Naive thymus-derived CD8-positive, alpha-beta T cell (primary cell): ENCODE measurements at places on chromosomes 11 and 22.

- H3K4me3 ChIP-seq, result no peak overlapping the region
- no peaks in the 10 kb centered on the region for H3K36me3 ChIP-seq
- no peak for DNase-seq
- H3K27ac ChIP-seq, result no peak overlapping the region
- peaks cover 18% of the 10 kb centered on the region for H3K27me3 ChIP-seq
These were observed 379.3 kb downstream of the INSC start for GRCh38 chr11:15493921-15494620.

- H3K27ac ChIP-seq, result no peak overlapping the region
- DNase-seq, result no peak
- H3K36me3 ChIP-seq, result no peaks in the 10 kb centered on the region
These were observed 4.6 kb downstream of the MRPL49 start for GRCh38 chr11:65126624-65127274.

GRCh38 chr11:21810650-21811049 is 382.2 kb upstream of the ANO5 start:
- DNase-seq, result no peak
- H3K4me3 ChIP-seq, result no peak overlapping the region
- H3K27ac ChIP-seq, result no peak overlapping the region
- peaks cover 2% of the 10 kb centered on the region for H3K4me1 ChIP-seq
- H3K36me3 ChIP-seq, result no peaks in the 10 kb centered on the region

GRCh38 chr11:34870548-34871196 is 45.5 kb downstream of the APIP start:
- no peak for DNase-seq
- H3K4me1 ChIP-seq, result no peaks in the 10 kb centered on the region
- no peak overlapping the region for H3K4me3 ChIP-seq
- no peaks in the 10 kb centered on the region for H3K36me3 ChIP-seq
- H3K27me3 ChIP-seq, result no peaks in the 10 kb centered on the region

- no peaks in the 10 kb centered on the region for H3K36me3 ChIP-seq
- H3K4me3 ChIP-seq, result peak overlapping the region; percentile 32
- DNase-seq, result no peak
- peak overlapping the region; percentile 65 for H3K27ac ChIP-seq
- peaks cover 50% of the 10 kb centered on the region for H3K4me1 ChIP-seq
- no peaks in the 10 kb centered on the region for H3K27me3 ChIP-seq
These were observed 26.5 kb downstream of the TMEM45B start for GRCh38 chr11:129842138-129842537.

- peaks cover 2% of the 10 kb centered on the region for H3K4me1 ChIP-seq
- peak; percentile 66 for DNase-seq
- no peaks in the 10 kb centered on the region for H3K36me3 ChIP-seq
- peaks cover 11% of the 10 kb centered on the region for H3K27me3 ChIP-seq
- H3K27ac ChIP-seq, result peak overlapping the region; percentile 68
These were observed 18.2 kb downstream of the ADM start for GRCh38 chr11:10322830-10323792.

- H3K4me3 ChIP-seq, result no peak overlapping the region
- H3K36me3 ChIP-seq, result peaks cover 49% of the 10 kb centered on the region
- no peaks in the 10 kb centered on the region for H3K27me3 ChIP-seq
- peak overlapping the region; percentile 56 for H3K27ac ChIP-seq
These were observed 42.2 kb downstream of the TMEM123 start for GRCh38 chr11:102410382-102410784.
